Pulmonary artery endothelial cell (primary cell): ENCODE measurements at places on chromosomes 2 and 18. TPM values are rescaled to one million over a fixed set of nuclear protein-coding genes. Genes with fewer than 3 reads are reported as not detected.

The SAG gene
- 0.07 TPM in 1 of 2 replicates, not detected in the other for total RNA-seq

The PRKAG3 gene
- total RNA-seq, result not detected in 2 replicates

The RNU2-63P gene
- total RNA-seq, result 66.2 TPM in 1 of 2 replicates, not detected in the other

The DYNC2LI1 gene
- 9.1 and 11.2 TPM in 2 replicates for total RNA-seq

The CENPA gene
- total RNA-seq, result 14.2 and 28.3 TPM in 2 replicates

The NTSR2 gene
- total RNA-seq, result not detected in 2 replicates

The REG1B gene
- total RNA-seq, result not detected in 2 replicates

The CCDC148 gene
- total RNA-seq, result 0.28 TPM in 1 of 2 replicates, not detected in the other

The UGT1A4 gene
- not detected in 2 replicates for total RNA-seq

The MAP4K3 gene
- total RNA-seq, result 17.9 and 19.1 TPM in 2 replicates

The ORMDL1 gene
- 30.7 and 39.7 TPM in 2 replicates for total RNA-seq

The GNAL gene
- total RNA-seq, result 0.18 and 0.46 TPM in 2 replicates

The TBR1 gene
- 0.04 and 0.07 TPM in 2 replicates for total RNA-seq

The GPR148 gene
- total RNA-seq, result not detected in 2 replicates

The CSRNP3 gene
- not detected in 2 replicates for total RNA-seq

The SLC14A1 gene
- not detected in 2 replicates for total RNA-seq

The ABCG5 gene
- not detected in 2 replicates for total RNA-seq

The FOXD4L1 gene
- 0.07 and 0.11 TPM in 2 replicates for total RNA-seq

The CXCR2 gene
- not detected in 2 replicates for total RNA-seq

The AKAIN1 gene
- total RNA-seq, result not detected in 2 replicates

The ADRA2B gene
- total RNA-seq, result not detected in 2 replicates

The SMAD4 gene
- total RNA-seq, result 80.6 and 123 TPM in 2 replicates

The MLPH gene
- total RNA-seq, result not detected in 2 replicates

The GPAT2 gene
- total RNA-seq, result 5.1 and 6.3 TPM in 2 replicates

The DOK6 gene
- under 0.01 TPM in 1 of 2 replicates, not detected in the other for total RNA-seq

The VWC2L gene
- total RNA-seq, result not detected in 2 replicates

The CFAP53 gene
- total RNA-seq, result 0.13 and 0.18 TPM in 2 replicates

The LIMS2 gene
- 5.7 and 12.4 TPM in 2 replicates for total RNA-seq

The SRD5A2 gene
- total RNA-seq, result not detected in 2 replicates

The HMSD gene
- 0.07 TPM in 1 of 2 replicates, not detected in the other for total RNA-seq

The MC2R gene
- not detected in 2 replicates for total RNA-seq

The ALLC gene
- not detected in 2 replicates for total RNA-seq

The CERS6 gene
- total RNA-seq, result 8.0 and 12.0 TPM in 2 replicates

The ALK gene
- total RNA-seq, result not detected in 2 replicates

The HEATR5B gene
- 27.1 and 32.5 TPM in 2 replicates for total RNA-seq

The DLX2 gene
- not detected in 2 replicates for total RNA-seq

The CCL20 gene
- total RNA-seq, result 1.1 TPM in 1 of 2 replicates, not detected in the other

The DAPL1 gene
- not detected in 2 replicates for total RNA-seq

The NYAP2 gene
- not detected in 2 replicates for total RNA-seq

The ZNF521 gene
- total RNA-seq, result 55.6 and 64.3 TPM in 2 replicates

The GKN1 gene
- not detected in 2 replicates for total RNA-seq

The ASB18 gene
- total RNA-seq, result not detected in 2 replicates

The WNT10A gene
- not detected in 2 replicates for total RNA-seq

The ADGRF3 gene
- 0.04 TPM in 1 of 2 replicates, not detected in the other for total RNA-seq

The STPG4 gene
- total RNA-seq, result 0.11 TPM in 1 of 2 replicates, not detected in the other

The DTNA gene
- 5.7 and 10.0 TPM in 2 replicates for total RNA-seq

The GPR45 gene
- not detected in 2 replicates for total RNA-seq

The PROC gene
- total RNA-seq, result not detected in 2 replicates

The SPHKAP gene
- not detected in 2 replicates for total RNA-seq

The C2orf78 gene
- total RNA-seq, result not detected in 2 replicates

The POTEJ gene
- total RNA-seq, result 0.04 and 0.07 TPM in 2 replicates

The ZNF532 gene
- 31.0 and 44.0 TPM in 2 replicates for total RNA-seq

The RFX8 gene
- total RNA-seq, result 0.66 and 1.3 TPM in 2 replicates

The EGR4 gene
- not detected in 2 replicates for total RNA-seq
